ENCODE measurements at places on chromosomes 5 and 9.

- DNase-seq: no peak
These were observed 23.2 kb downstream of the ZBTB34 start for GRCh38 chr9:126883636-126884035.

GRCh38 chr9:4086119-4087090 is 213.5 kb downstream of the GLIS3 start:
- no peak for DNase-seq

DNA sequence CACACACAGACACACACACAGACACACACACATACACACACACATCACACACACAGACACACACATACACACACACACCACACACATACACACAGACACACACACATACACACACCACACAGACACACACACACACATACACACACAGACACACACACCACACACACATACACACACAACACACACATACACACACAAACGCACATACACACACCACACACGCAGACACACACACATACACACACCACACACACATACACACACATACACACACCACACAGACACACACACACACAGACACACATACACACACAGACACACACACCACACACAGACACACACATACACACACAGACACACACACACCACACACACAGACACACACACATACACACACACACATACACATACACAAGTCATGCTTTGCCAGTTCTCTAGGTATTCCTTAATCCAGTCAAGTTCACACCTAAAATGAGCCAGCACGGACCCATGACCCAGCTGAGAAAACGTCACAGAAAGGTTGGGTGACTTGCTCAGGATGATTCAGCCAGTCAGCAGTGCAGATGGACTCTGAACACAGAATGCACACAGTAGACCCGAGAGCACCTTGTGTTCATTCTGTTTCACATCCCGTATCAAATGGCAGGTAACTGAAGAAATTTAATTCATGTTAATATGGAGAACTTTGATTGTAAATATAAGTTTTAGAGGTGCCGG is 746.4 kb downstream of the MTRR start:
- no peak for DNase-seq

- no peak for DNase-seq
These were observed 1037.3 kb upstream of the ACO1 start for GRCh38 chr9:31347082-31347617.

DNA sequence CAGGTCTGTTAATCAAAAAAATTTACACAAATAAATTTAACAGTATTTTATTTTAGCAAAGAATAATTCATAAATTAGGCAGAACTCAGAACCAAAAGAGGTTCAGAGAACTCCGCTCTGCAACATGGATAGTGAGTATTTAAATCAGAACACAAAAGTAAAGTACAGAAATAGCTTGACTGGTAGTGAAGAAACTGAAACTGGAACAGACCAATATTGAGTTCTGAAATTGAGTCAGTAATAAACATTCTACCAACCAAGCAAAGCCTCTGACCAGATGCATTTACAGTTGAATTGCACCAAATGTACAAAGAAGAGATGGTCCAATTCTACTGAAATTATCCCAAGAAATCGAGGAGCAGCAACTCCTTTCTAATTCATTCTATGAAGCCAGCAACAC is 1542.8 kb downstream of the EFNA5 start:
- DNase-seq: no peak

- DNase-seq: no peak
These were observed 61.6 kb downstream of the COL27A1 start for GRCh38 chr9:114216976-114217375.

GRCh38 chr9:5866272-5866671 is 24.4 kb upstream of the MLANA start:
- no peak for DNase-seq

DNA sequence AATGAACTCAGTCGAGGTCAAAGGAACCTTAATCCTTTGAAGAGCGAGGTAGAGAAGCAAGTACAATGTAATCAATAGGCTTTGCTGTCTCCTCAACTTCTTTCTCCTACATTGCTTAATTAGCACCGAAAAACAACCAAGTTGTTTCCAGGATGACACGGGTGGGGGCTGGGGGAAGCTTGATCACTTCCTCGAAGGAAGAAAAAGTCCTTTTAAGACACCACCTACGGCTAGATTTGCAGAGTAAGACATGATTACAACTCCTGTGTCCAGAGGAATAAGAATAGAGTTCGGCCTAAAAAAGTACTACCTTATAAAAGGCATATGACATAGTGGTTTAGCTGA is 811 bp upstream of the ARRDC3 start:
- no peak for DNase-seq

GRCh38 chr9:37156781-37157356 is 36.5 kb downstream of the ZCCHC7 start:
- DNase-seq: no peak

GRCh38 chr9:1599961-1600360 is 415.2 kb upstream of the SMARCA2 start:
- no peak for DNase-seq

DNA sequence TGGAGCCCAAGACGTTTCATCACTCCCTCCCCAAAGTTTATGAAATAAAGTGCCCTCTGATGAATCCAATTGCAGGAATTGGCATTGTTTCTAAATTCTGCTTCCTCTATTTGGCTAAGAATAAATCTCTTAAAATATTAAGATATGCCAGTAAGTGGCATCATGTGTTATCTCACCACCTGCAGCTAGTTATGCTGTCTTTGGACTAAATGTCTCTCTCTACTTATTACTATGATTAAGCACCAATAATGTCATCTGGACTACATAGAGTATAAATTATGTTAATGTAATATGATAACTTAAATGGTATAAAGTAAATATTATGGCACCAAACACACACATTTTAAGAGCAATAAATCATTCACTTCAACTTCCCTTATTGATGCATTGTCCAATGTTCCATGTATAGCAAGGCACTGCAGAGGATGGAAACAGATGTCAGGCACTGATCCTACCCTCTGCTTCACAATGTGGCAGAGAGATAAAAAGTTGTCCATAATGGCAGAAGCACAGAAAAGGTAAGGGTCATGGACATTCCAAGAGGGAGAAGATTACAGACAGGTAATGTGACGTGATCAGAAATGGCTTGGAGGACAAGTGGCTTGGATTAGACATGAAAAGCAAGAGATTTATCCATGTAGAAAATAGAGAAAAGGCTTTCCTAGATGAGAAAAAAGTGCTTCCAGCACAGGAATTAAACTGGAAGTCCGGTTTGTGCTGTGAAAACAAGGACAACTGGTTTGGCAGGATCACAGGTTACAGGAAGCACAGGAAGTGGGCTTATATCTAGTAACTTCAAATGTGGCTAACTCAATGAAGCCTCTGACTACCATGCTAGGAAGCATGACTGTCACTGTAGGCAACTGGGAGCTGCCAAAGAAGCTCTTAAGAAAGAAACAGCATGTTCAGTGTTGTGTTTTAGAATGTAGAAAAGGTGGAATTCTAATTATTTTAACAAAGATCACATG is 26.7 kb downstream of the MARCHF11 start:
- no peak for DNase-seq

DNA sequence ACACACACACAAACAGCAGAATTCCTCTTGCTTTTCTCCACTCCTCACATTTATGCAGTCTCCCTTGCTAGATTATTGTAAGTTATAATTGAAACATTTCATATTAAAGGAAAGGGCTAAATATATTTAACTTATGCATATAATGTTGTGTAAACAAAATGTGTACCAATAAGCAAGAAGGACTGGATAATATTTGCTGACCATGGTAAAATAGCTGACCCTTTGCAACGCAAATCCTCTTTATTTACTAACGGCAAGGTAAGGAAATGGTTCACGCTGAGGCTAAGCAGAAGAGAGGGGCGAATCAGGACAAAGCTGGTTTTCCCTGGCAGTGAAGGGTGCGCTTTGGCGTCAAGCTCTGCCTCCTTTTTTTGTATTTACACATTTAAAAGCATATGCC is 154.2 kb upstream of the IRX4 start:
- no peak for DNase-seq

DNA sequence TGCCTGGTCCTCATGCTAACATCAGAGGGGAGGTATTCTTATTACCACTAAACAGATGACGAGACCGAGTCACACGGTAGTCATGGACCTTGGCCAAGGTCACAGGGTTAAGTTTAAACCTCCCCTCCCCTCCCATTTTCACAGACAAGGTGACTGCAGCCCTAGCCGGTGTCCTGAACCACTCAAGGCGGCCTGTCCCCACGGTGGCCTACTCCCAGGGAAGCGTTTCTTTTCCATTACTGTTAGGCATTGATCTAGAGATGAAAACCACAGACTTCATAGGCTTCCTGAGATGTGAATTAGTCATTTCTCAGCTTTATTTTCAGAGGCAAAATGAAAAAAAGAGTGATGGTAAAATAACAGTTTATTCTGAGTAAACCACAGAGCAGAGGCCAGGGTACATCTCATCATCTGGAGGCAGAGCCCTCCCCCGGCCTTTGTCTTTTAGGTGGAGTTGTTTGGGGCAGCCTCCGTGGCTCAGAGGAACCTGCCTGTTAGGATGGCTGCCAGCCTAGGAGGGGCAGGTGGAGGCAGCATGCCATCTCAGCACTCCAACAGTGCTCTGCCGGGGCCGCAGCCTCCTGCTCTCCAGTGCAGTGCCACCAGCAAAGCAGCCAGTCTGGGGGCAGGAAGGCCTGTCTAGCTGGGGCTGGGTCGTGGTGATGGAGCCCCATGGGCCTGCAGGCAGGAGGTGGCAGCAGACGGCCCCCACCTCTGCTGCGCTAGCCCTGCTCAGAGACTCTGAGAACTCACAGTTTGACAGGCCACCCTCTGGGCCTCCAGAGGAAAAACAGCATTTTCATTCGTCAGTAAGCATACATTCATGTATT is 71.2 kb downstream of the RAPGEF1 start:
- DNase-seq: peak; percentile 85

DNA sequence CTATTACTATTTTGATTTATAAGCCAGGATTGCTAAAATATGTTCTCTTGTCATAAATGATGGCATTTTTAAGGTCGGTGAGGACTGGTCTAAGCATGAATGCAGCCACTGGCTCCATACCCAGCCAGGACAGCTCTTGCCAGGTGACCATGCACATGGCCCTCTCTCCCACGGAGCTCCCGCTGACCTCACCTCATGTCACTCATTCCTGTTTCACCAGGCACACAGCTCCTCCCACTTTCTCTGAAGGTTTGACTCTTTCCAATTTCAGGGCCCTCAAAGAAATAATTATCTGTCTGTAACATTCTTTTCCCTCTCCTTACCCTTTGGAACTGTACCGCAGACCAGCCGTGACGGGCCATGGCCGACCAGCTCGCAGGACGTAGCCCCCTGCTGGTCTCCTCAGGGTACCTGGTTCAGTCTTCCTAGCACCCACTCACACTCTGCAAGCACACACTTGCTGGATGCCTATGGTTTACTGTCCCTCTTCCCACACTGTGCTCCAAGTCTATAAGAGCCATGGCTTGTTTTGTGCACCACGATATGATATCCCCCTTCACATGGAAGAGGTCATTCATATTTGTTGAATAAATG is 72.5 kb downstream of the LIFR start:
- no peak for DNase-seq

GRCh38 chr9:92663126-92663525 is 6.8 kb downstream of the IPPK start:
- DNase-seq: no peak

DNA sequence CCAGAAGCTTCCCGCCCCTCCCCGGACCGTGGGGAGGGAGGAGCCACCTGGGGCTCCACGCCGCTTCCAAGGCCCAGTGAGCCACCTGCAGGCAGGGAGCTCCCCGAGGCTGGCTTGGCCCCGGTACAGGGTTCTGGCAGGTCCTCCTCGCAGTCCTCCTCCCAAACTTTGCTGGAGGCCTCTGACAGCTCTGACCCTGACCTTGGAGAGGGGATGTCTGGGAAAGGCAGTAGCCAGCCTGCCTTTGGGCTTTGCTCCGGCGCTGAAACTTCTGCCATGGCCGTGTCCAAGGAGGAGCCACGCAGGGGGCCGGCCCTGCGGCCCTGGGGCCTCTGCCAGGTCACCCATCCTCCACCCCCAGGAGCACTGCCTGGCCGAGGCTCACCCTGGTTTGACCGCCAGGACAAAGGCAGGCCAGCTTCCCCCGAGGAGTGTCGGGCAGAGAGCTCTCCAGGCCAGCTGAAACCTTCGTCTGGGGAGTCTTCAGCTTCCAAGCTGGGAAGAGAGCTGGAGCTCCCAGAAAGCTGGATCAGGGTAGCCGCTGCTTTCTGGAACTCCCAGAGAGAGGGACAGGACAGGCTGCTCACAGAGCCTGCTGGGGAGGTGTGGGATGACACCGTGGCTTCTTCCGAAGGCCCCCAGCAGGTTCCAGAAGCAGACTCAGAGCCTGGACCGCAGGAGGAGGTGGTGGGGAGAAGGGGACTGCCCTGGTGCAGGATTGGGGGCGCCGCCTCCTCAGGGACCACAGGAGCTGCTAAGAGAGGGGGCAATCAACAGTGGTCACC is 9.0 kb upstream of the QSOX2 start:
- no peak for DNase-seq

- no peak for DNase-seq
These were observed 92.1 kb downstream of the CACNA1B start for GRCh38 chr9:137969685-137970084.

DNA sequence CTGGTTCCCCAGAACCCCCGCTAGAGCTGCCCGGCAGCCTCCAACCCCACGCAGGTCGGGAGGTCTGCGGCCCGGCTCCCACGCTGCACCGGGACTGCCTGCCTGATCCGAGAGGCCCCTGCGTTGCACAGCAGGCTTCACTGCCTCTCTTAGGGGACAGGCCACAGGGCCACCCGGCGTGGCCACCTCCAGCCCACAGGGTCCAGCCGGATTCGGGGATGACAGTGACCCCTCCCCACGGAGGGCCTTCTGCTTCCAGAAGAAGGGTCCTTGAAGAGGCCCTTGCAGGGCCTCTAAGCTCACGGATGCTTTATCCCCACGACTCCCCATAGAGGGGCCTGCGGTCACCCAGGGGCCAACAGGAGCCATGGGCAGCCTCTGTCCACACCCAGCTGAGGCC is 66.1 kb upstream of the PPP1R26 start:
- DNase-seq: no peak

- no peak for DNase-seq
These were observed 4.4 kb downstream of the RIMOC1 start for GRCh38 chr5:41908374-41909079.

DNA sequence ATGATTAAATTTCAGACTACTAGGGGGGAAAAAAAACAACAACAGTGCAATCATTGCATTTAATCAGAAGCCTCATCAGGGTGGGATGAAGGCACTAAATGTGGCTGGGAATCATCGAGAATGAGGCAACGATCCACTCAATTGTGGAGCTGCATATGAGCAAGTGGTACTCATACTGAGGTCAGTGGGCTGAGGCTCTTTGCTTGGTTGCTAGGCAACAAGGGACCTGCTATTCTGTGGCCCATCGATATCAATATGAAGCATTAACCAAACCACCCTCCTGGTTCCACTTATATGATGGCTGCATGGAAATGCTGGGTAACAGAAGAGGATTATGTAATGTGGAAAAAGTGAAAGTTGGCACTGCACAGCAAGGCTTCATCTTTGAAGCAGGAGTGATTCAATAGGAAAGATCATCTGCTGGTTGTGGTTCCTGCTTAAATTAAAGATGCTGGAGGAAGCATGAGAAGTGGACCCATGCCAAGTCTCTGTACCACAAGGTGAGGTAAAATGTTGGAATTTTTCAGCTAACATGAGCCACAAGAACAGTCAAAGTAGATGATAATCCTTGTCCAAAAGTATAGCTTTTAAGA is 159.8 kb upstream of the HMHB1 start:
- DNase-seq: peak; percentile 54

All from activated CD8-positive, alpha-beta memory T cell treated with anti-CD3 and anti-CD28 coated beads, Interleukin-2, amount 50 U/mL, for 48 hours (primary cell).